ENCODE measurements at places on chromosomes 2 and 18. TPM values are rescaled to one million over a fixed set of nuclear protein-coding genes. Genes with fewer than 3 reads are reported as not detected.

The RAB6C gene
- total RNA-seq, result 1.6 TPM

The G6PC2 gene
- 0.11 TPM for total RNA-seq

The HOXD4 gene
- 9.0 TPM for total RNA-seq

The SERPINB4 gene
- total RNA-seq, result not detected

The RAX gene
- not detected for total RNA-seq

The TYMS gene
- total RNA-seq, result 22.1 TPM

The AP1S3 gene
- total RNA-seq, result 1.8 TPM

The ABCB11 gene
- total RNA-seq, result 0.66 TPM
